ENCODE measurements at places on chromosomes 2 and 18. TPM values are rescaled to one million over a fixed set of nuclear protein-coding genes. Genes with fewer than 3 reads are reported as not detected.

The CIDEA gene
- total RNA-seq = 0.84 TPM

The IL1R1 gene
- 37.0 TPM for total RNA-seq

The UGT1A4 gene
- total RNA-seq = not detected

The LYPD1 gene
- total RNA-seq = 0.34 TPM

The RASGRP3 gene
- total RNA-seq = 0.45 TPM

Measured in bronchus fibroblast of lung (primary cell).